ENCODE measurements at places on chromosomes 11 and 22. TPM values are rescaled to one million over a fixed set of nuclear protein-coding genes. Genes with fewer than 3 reads are reported as not detected.

IRAG1 gene
- total RNA-seq, result 0.38 TPM

RASSF10 gene
- not detected for total RNA-seq

DNA sequence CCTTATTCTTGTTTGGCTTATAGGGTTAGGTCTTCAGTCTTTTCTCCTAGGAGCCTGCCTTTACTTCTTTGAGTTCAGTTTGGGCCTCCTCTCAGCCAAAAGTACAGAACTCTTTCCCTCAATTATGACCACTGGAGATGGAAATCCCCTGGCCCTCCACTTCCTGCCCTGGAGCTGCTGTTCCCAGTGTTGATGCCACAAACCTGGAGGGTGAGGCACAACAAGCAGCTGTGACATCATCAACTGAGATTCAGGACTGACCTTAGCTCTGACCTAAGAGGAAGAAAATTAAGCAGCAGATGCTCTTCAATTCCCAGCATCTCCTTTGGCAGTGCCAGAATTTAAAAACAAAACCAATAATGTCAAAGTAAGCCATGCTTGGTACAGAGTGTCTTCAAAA, 3.0 kb downstream of the ABTB2 start:
- DNase-seq, result peak; percentile 30

GRCh38 chr22:43846966-43847365, 15.3 kb downstream of the SULT4A1 start:
- no peak for DNase-seq

DNA sequence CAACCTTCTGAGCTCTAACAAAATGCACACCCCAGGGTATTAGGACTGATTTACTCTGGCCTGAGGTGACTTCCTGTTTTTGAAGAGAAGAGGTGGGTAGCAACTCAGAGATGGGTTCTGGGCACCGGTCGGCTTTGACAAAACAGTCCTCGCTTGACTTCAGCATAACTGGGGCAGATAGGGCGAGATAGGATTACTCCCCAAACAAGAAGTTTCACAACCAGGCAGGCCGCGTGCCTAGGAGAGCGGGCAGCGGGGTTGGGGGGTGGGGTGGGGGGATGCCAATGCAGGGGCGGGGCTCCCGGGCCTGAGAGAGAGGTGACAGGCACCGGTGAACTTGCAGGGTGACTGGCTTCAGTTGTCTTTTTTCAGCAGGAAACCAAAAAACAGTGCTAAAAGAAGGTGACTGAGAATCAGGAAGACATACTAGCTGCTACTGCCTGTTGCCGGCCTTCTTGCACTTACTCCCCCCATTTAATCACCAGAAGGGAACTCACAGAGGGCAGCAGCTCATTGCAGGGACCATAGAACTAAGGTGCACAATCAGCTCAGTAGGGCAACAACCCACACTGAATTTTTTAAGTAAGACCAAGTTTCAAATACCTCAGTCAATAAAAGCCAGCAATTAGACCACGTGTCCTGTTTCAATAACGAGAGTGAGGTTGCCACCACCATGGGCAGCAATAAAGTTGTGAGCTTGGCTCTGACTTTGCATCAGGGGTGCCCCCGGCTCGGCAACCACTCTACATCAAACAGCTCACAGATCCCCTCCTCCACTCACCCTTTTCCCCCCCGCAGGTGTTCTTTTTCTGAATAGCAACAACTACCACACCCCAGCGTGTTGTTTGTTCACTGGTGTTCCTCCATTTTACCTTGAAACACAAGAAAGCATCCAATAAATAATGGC, 37.2 kb upstream of the ETS1 start:
- no peak for DNase-seq
